ENCODE measurements at places on chromosomes 12 and 14.

GRCh38 chr14:22492622-22493542, 96.1 kb downstream of the DAD1 start:
- no peak for DNase-seq

GRCh38 chr14:68458253-68458652, 334.6 kb downstream of the ZFP36L1 start:
- no peak for DNase-seq

- peak; percentile 71 for DNase-seq
Measured at GRCh38 chr12:107884769-107885694, 110.5 kb downstream of the ASCL4 start.

DNA sequence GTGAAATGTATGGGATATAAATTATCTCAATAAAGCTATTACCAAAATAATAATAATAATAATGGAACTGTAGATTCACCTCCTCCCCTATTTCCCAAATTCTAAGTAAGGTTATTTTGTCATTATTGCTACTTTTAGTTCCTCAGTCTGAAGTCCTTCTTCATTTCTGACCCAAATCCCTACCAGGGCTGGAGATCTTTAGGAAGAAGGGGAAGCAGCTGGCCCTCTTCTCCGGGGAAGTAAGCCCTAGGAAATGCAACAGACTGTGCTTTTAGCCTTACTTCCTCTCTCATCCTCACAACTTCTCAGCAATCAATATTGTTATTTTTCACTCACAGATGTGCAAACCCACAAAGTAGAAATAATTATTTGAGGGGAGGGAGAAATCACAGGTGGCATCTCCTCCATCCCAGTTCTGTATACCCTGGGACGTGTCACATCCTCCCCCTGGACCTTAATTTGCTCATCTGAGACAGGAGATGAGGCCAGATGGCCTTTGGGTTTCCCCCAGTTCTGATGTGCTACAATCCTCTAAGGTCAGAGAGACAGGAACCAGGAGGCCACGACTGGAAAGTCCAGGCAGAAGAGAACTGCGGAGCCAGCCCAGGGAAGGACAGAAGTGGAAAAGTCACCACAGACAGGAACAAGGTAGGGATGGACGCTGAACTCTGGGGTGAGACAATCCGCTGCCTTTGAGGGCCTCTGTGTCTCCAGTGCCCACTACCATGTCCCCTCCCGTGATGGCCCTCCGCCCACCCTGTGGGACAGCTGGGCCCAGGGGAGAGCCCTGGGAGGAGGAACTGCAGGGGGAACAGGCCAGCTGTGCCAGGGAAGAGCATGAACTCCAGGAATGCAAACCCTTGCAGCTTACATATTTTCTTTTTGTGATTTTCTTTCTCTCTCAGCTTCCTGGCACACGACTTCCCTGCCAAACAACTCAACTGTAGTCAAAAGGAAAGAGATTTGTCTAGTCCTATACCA, 10.6 kb upstream of the TNFRSF1A start:
- DNase-seq, result no peak

DNA sequence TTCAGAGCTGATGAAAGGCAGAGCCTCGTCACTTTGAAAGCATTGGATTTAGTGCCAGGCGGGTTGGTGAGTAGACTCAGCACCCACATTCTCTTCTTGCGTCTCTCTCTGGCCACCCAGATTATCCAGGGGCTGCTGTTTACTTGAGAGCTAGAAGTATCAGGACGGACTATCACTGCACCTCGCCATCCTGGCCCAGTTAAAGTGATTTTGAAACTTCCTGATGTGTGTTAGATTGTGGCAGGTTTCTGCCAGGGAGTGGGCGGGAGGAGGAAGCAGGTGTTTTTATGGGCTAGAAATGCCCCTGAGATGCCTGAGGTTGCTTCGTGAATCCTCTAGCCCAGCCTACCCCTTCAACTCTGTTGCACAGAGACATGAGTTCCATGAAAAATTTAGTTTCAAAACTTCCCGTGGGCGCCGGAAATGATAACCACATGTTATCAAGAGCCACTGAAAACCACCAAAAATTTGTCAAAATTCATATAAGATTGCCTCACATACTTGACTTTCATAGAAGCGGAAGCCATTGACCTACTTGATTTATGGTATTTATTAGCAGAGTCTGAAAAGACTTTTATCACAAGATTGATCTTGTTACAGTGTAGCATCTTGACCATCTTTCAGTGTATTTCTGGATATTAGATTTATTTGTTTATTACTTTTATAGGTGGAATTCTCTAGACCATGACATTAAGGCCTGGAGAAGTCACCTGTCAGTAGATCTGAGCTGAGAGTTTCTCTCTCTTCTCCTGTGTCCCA, 466.0 kb downstream of the RAD51B start:
- DNase-seq, result no peak

- no peak for DNase-seq
Measured at GRCh38 chr14:64296561-64296960, 2.4 kb upstream of the ESR2 start.

GRCh38 chr12:8822298-8822697, at the start of gene A2ML1:
TSS of gene A2ML1 (plus strand) at chr12:8822621. CDS start at chr12:8822652, 31 bp downstream.
- no peak for DNase-seq

DNA sequence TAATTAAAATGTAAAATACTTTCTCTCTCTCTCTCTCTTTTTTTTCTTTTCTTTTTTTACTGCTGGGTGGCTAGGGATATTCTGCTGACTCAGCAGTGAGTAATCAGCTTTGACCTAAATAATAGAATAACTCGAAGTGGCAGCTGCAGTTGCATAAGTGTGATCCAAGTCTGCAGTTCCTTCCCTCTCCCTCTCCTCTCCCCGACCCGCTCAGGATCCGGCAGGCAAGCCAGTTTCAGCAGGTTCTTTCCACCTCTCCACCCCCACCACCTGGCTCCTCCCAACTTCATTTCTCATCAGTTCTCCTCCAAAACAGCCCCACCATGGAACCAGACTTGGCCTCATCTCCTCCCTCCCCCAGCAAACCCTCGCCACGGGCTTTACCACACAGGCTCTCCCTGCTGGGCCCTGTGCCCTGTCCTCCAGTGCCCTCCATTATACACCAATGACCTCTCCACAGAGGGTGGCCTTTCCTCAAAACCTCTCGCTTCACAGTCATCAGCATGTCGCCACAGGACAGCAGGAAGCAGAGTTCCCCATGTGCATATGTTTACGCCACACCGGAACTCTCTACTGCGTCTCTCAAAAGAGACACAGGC, 22.4 kb downstream of the SLC7A8 start:
- DNase-seq, result peak; percentile 16

DNA sequence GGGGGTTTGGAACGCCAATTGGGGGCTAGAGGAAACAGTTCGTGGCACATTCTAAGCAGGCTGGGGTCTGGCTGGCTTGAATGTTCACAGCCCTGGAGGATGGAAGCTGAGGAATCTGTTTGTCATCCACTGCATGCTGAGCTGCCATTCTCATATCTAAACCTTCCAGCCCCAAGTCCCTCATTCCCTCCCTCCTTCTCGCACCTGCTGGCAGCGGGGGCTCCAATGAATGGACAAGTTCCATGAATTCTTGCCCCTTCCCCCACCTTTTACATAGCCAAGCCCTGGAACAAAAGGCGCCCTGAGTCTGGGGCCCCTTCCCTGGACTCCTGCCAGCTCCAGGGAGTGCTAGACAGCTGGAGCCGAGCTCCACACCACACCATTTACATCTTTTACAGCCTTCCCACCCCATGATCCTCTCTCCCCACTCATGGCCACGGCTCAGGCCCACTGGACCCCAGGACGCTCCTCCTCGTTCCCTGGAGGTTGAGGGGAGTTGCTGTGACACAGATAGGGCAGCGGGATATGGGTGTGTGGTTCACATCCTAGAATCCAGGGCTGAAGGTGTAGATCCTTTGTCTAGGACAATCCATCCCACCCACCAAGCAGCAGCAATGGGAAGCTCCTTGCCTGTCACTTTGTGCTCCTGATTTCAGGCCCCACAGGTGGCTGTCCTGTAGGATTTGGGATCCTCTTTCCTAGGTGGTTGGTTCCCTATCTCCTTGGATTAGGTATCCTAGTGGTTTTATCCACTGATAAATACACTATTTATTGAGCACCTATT, 21.7 kb upstream of the VRTN start:
- DNase-seq, result peak; percentile 8

DNA sequence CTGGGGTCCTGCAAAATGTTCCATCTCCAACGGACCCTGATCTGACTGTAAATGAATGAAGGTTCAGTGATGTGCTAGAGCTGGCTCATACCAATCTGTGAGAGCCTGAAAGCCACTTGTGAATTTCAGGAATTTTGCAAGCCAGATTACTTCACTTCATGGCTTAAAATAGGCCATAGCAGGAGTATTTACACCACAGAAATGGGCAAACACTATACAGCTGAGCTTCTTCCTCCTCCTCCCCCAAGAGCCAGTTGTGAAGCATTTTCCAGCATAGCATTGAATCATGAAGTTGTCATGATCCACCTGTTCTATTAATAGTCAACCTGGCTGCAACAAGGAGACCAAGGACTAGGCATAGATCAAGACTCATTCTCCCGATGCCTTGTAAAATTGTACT, 141.3 kb upstream of the RASSF8 start:
- DNase-seq, result no peak

DNA sequence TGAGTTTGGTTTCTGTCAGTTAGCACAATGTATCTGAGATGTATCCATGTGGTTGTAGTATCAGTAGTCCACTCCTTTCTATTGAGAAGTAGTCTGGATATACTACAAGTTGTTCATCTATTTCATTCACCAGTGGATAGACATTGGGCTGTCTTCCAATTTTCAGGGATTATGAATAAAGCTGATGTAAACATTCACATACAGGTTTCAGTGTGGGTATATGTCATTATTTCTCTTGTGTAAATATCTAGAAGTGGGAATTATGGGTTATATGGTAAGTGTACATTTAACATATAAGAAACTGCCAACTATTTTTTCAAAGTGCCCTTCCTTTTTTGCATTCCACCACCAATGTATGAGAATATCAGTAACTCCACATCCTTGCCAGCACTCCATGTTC, 35.9 kb downstream of the PHLDA1 start:
- DNase-seq, result no peak

- no peak for DNase-seq
Measured at GRCh38 chr12:57340104-57340503, 89.1 kb upstream of the STAC3 start.

DNA sequence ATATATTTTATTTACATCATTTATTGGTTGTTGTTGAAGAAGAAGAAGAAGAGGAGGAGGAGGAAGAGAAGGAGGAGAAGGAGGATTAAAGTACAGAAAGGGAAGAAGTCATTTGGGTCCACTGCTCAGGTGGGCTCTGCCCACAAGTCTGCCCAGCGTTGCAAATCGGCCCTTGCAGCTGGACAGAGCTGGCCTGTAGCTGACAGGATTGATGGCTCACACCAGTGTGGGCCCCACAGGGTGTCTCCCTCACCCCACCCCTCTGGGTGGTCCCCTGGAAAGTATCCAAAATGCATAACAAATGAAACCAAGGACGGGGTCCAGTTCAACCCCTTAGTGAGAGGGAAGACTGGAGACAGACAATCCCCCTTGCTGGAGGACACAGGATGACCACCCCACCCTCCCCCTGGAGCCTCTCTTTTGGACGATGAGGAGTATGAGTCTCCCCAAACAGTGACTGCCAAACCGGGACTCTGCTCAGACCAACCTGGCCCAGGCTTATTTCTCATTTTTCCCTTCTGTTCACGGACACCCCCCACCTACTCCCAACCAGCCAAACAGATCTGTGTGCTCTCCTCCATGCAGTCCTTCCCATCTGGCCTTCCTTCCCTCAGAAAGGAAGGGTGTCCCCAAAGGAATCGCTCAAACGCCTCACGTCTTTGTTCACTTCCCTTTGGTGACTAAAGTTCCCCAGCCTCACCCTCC, 17.7 kb downstream of the DPF3 start:
- DNase-seq, result no peak

DNA sequence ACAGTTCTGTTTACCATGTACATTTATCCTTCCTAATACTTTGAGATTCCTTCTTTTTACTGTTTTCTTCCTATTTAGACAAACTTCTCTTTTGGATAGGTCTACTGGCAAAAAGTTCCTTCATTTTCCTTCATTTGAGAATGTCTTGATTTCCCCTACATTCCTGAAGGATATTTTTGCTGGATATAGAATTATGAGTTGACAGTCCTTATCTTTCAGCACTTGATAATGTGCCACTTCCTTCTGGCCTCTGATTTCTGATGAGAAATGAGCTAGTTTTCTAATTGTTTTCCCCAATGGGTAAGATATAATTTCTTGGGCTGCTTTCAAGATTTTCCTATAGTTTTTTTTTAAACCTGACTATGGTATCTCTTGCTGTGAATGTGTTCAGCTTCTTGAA, 75.6 kb downstream of the CEP83 start:
- DNase-seq, result no peak

DNA sequence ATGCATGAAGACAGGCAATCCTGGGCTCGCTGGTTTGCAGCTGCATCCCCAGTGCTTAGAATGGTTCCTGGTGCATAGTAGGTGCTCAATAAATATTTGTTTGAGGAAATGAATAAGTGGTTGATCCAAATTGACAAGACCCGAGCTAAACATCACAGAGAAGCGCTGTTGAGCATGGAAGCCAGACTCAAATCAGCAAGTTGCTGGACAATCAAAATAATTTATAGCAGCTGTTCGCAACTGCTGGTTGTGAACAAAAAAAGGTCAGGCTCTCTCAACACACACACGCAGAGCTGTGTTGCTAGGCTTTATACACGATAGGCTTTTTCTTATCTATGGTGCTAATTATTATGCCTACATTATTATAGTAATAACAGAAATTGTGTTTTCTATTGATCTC, 190.2 kb downstream of the TBX5 start:
- DNase-seq, result no peak

GRCh38 chr12:64808110-64808509, 16.3 kb upstream of the TBC1D30 start:
- no peak for DNase-seq

DNA sequence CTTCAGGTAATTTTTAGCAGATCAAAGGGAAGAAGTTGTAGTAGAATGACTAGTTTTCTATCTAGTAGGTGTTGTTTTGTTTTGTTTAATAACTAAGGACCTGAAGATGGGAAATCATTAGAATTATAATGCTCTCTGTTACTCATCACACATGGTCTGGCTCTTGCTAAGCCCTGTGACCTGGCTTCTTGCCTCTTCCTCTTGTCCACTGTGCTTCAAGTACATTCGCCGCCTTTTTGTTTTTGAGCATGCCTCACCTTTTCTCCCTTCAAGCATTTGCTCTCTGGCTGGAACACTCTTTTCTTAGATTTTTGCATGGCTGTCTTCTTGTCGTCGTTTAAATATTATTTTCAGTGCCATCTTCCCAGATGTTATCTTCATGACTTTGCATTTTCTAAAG, 47.7 kb downstream of the DAAM1 start:
- DNase-seq, result no peak

GRCh38 chr14:105072381-105072861, 7.2 kb upstream of the GPR132 start:
- no peak for DNase-seq

GRCh38 chr12:1351926-1352325, 242.5 kb downstream of the FBXL14 start:
- no peak for DNase-seq
